Epithelial cell of alveolus of lung (primary cell): ENCODE measurements at places on chromosomes 11 and 22. TPM values are rescaled to one million over a fixed set of nuclear protein-coding genes. Genes with fewer than 3 reads are reported as not detected.

SEC14L3 gene
- total RNA-seq: not detected in 2 replicates

LMO2 gene
- 0.39 and 2.2 TPM in 2 replicates for total RNA-seq

TENM4 gene
- 32.8 and 35.3 TPM in 2 replicates for total RNA-seq

OR4A16 gene
- total RNA-seq: not detected in 2 replicates

MICAL2 gene
- total RNA-seq: 18.4 and 355 TPM in 2 replicates

TEX54 gene
- total RNA-seq: not detected in 2 replicates

MCM5 gene
- 29.9 and 67.6 TPM in 2 replicates for total RNA-seq

RAB38 gene
- total RNA-seq: 7.4 and 11.9 TPM in 2 replicates

GGTLC3 gene
- not detected in 2 replicates for total RNA-seq

OR2D2 gene
- 0.32 TPM in 1 of 2 replicates, not detected in the other for total RNA-seq

CRYBA4 gene
- total RNA-seq: not detected in 2 replicates

SCUBE2 gene
- 0.26 and 1.1 TPM in 2 replicates for total RNA-seq

ZNF195 gene
- 9.2 and 14.9 TPM in 2 replicates for total RNA-seq

HORMAD2 gene
- total RNA-seq: not detected in 2 replicates

CARD10 gene
- total RNA-seq: 3.4 and 15.0 TPM in 2 replicates

CYB5R2 gene
- total RNA-seq: 4.6 and 20.9 TPM in 2 replicates

INS gene
- total RNA-seq: not detected in 2 replicates

ZNF70 gene
- total RNA-seq: 3.4 and 4.5 TPM in 2 replicates

SNX19 gene
- 56.1 and 64.0 TPM in 2 replicates for total RNA-seq

PPP6R3 gene
- 67.4 and 72.9 TPM in 2 replicates for total RNA-seq

TSPAN32 gene
- total RNA-seq: 1.3 TPM in 1 of 2 replicates, not detected in the other
